HT1080 (cell line): ENCODE measurements at places on chromosomes 16 and 17.

DNA sequence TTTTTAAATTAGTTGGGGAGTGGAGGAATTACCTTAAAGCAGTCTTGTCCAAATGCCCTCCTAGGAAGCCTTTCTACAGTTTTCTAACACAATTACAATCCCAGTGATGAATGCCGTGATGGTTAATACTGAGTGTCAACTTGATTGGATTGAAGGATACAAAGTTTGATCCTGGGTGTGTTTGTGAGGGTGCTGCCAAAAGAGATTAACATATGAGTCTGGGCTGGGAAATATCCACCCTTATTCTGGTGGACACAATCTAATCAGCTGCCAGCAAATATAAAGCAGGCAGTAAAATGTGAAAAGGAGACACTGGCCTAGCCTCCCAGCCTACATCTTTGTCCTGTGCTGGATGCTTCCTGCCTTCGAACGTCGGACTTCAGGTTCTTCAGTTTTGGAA is 12.2 kb downstream of the ORC6 start:
- no peak for DNase-seq

GRCh38 chr17:81833921-81834830 is 674 bp downstream of the PPP1R27 start:
- no peak for DNase-seq

GRCh38 chr17:78332991-78333390 is 26.9 kb downstream of the SOCS3 start:
- no peak for DNase-seq

DNA sequence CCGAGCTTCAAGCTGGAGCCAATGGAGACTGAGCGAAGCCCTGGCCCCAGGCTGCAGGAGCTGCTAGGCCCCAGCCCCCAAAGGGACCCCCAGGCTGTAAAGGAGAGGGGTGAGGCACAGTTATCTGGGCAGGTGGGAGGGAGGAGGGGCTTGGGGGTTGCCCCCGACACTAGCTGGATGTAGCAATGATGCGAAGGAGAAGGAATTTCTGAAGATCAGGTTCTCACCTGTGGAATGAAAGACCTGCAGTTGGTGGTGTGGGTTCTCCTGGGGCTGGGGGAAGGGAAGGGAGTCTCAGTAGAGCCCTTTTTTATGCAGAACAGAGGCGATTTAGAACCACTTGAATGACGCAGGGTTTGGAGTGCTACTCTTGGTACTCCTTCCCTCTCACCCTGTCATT is 1.8 kb downstream of the ZNF263 start:
- DNase-seq, result no peak

GRCh38 chr16:22664561-22664997 is 149.4 kb upstream of the HS3ST2 start:
- no peak for DNase-seq

GRCh38 chr16:11208916-11209665 is 46.9 kb downstream of the SOCS1 start:
- DNase-seq, result no peak

DNA sequence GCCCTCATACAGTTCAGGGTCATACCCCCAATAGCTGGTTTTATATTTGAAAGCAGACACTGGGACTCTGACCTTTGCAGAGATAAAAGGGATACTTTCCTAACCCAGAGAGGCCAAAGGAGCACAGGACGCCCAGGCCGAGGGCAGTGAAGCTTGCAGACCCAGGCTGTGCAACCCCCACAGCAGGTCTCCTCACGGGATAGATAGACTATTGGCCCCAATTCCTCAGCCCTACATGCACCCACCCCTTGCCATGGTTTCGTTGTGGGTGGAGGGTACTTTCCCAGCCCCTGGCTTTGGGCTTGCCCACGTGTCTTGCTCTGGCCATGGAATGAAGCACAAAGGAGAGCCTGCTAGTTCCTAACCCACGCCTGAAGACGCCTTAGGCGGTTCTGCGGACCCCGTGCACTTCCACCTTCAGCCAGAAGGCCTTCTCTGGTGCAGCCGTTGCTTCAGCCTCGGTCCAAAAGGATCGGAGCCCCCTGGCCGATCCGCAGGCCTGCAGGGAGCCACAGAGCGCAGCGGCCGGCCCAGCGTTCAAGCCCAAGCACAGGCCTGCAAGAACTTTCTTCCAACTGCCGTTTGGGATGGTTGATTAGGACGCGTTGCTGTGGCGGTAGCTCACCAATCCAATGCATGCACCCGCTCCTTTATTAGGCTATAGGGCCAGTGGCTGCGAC is 9.8 kb upstream of the BRCA1 start:
- DNase-seq, result no peak

DNA sequence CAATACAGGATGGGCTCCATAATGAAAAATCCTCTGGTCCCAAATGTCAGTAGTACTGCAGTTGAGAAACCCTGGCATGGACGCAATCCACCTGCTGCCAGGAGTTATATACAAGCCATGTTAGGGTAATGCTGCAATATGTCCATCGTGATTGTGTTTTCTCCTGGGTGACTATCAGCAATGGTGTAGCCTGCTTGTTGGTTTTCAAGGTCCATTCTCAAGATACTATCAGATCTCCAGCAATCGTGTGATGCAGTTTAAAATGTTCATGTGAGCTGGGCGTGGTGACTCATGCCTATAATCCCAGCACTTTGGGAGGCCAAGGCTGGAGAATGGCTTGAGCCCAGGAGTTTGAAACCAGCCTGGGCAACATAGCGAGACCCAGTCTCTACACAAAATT is 24.0 kb downstream of the ABCC1 start:
- no peak for DNase-seq

DNA sequence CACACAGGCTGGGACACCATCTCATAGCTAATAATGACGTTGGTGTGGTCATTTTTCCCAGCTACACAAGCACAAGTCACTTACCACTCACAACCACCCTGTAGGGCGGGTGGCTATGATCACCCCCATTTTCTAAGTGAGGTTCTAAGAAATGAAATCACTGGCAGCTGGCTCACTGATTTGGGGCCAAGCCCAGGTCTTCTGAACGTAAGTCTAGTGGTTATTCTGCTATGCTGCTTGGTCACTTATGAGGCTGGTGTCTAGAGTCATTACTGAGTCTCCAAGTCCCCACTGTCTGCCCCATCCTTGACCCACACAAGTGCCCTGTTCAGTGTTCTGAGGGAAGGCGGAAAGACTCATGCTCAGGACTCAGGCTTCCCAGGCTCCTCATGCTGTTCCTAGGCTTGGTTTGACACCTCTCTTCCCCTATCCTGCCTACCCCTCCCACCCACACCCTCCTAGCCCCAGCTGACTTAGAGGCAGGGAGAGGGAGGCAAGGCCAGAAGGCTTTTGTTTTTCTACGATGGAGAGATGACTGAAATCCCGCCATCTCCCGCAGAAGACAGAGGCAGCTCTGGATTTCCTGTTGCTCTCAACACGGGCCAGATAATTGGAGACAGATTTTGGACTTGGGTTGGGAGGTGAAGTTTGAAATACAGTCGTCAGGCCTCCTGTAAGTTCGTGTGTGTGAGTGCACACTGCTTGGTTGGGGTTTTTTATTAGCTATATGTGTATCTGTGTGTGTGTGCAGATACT is 32.2 kb downstream of the FZD2 start:
- DNase-seq, result no peak

DNA sequence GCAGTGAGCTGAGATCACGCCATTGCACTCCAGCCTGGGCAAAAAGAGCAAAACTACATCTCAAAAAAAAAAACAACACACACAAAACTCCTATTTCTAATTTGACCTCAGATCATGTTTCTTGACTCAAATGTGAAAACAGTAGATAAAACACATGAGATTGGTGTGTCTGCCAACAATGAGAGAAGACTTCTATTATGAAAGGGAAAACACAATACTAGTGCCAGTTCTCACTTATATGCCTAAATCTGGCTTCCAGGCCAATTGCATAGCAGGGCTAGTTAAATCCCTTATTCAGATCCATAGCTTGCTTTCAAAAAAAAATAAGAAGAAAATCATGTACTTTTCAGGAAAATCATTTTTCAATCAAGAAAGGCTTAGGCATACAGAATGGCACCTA is 39.4 kb downstream of the AP1G1 start:
- no peak for DNase-seq

DNA sequence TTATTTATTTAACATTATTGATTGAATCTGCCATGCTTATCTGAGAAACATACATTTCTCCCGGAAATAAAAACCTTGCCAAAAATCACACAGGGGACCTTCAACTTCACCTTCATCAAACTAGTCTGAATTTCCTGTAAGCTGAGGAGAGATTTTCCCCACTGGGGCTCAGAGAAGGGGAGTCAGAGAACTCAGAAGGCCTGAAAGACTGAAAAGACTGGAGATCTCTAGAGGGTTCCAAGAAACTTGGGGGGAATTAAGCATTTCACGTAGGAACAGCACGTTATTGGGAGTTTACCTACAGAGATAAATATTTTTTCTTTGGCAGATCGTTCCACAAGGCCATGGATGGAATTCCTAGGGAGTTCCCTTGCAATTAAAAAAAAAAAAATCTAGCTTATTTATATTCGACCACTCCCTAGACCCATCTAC is 528 bp upstream of the NOL11 start:
- DNase-seq, result no peak

DNA sequence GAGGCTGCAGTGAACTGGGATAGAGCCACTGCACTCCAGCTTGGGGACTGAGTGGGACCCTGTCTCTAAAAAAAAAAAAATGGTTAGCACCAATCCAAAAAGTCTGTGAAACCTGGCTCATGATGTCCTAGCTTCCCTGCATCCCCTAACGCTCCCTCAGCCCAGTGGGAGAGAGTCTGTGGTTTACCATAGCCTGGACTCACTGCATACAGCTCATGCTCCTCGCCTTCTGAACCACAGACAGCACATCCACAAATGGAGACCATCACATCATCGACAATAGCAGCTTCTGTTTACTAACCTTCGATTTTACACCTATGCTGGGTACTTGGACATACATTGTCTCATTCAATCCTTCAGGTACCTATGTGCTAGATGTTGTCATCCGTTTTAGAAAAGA is 43.6 kb downstream of the NLRC5 start:
- DNase-seq, result no peak

DNA sequence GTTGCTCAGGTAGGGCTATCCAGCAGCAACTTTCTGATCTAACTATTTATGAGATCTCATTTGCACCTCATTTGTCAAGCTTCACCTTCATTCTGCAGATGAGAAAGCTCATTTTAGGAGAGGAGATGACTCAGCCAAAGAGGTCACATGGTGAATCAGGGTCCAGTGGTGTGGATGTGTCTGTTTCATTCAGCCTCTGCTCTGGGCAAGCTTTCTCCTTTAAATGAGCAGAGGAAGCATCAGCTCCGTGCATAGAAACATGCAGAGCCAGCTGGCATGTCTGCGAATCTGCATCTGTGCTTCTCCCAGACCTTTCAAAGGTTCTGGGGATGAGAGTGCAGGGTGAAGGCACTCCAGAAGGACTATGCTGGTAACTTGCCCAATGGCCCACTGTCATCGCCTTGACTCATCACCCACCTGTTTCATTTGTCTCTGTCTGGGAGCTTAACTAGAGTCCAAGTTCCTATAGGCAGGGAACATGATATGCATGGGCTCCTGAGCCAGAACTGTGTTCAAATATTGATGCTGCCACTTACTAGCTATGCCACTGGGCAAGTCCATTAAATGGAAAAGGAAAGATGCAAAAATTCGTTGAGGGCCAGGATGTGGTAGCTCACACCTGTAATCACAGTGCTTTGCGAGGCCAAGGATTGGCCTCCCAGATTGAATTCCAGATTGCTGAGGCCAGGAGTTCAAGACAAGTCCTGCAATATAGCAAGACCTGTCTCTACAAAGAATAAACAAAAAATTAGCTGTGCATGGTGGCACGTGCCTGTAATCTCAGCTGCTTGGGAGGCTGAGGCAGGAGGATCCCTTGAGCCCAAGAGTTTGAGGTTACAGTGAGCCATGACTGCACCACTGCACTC is 67.1 kb upstream of the NLK start:
- DNase-seq, result peak; percentile 90

GRCh38 chr17:54680410-54680809 is 220.2 kb upstream of the TOM1L1 start:
- DNase-seq, result no peak

GRCh38 chr16:63461248-63461841 is 1425.1 kb upstream of the CDH8 start:
- no peak for DNase-seq

- DNase-seq, result no peak
Observed at GRCh38 chr17:77802811-77803220, 155.7 kb upstream of the TNRC6C start.

GRCh38 chr16:85256190-85256739 is 144.0 kb upstream of the CIBAR2 start:
- no peak for DNase-seq

- DNase-seq, result no peak
Observed at GRCh38 chr16:80047842-80048241, 447.3 kb upstream of the MAF start.
